ENCODE measurements at places on chromosomes 13 and 19.
A peak's percentile ranks its signal among the peaks of the same experiment; 100 is the strongest.

DNA sequence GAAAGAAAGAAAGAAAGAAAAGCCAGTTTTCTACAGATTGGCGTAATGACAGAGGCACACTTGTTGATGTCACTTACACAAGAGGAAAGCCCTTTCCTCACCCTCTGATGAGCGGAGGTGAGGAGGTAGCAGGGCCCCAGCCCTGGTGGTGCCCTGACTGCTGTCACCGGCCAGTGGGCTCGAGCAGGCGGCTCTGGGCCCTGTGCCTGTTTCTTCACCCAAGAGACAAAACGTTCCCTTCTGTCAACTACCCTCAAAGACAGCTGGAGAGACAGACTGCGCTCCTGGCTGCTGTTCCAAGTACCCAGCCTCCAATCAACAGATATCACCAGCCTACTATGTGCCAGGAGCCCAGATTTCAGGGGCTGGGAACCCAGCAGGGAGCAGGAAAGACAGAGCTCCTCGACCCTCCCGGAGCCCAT lies 10.1 kb downstream of the EPS15L1 start:
- DNase-seq, result no peak

GRCh38 chr13:111632906-111633305 lies 312.5 kb downstream of the TEX29 start:
- no peak for DNase-seq

GRCh38 chr19:6188811-6189210 lies 53.3 kb downstream of the ACSBG2 start:
- DNase-seq, result no peak

DNA sequence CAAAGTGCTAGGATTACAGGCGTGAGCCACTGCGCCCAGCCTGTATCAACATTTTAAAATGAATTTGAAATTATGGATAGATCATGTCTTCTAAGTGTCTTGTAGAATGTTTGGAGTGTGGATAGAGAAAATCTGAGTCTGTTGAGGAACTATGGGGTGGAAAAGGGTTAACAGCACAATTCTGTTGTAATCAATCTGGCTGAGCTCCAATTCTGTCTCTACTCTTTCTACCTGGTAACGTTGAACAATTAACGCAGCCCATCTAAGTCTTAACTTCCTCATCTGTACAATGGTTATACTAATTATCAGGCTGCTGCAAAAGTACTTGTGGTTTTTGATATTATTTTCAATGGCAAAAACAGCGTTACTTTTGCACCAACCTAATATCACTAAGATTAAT lies 4.1 kb downstream of the FPR2 start:
- no peak for DNase-seq

- DNase-seq, result no peak
Observed at GRCh38 chr13:85040215-85040614, 759.0 kb downstream of the SLITRK6 start.

GRCh38 chr13:35025314-35025713 lies 83.2 kb downstream of the NBEA start:
- no peak for DNase-seq

DNA sequence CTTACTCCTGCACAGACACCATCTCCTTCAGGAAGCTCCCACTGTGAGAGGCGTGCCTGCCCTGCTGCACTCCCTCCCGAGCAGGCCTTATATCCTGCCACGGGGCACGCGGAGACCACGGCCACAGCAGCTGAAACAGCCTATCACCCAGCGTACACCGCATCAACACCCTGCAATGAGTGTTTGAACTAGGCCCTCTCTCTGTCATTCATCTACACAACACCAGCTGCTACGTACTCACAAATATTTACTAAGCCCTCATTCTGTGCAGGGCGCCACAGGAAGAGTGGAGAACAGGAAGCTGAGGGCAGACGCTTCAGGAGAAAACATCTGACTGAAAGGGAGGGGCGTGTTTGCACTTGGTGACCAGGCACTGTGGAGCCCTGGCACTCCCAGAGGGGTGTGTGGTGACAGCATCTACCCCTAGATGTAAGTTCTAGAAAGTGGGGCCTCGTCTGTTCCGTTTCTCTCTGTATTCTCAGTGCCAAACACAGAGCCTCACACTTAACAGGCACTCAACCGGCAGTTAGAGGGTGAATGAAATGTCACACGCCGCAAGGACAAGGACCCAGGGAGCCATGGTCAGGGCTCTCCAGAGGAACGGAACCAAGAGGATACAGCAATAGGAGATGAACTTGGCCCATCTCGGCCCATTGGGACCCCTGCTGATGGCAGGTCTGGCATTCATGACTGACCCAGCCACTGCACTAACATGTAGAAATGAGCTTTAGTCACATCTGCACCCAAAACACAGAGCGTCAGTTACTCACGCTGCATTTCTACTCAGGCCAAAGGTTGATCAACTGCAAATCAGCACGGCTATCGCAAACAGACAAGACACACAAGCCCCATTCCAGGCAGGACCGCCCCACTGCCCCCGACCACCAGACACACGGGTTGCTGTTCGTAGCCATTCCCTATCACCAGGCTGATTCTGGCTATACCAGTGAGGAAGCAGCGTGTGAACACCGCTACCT lies 15.7 kb downstream of the RANBP3 start:
- peak; percentile 70 for DNase-seq

- no peak for DNase-seq
Observed at GRCh38 chr19:3364501-3364858, 1.9 kb upstream of the NFIC start.

- no peak for DNase-seq
Observed at GRCh38 chr19:560121-560520, 12.3 kb upstream of the BSG start.

DNA sequence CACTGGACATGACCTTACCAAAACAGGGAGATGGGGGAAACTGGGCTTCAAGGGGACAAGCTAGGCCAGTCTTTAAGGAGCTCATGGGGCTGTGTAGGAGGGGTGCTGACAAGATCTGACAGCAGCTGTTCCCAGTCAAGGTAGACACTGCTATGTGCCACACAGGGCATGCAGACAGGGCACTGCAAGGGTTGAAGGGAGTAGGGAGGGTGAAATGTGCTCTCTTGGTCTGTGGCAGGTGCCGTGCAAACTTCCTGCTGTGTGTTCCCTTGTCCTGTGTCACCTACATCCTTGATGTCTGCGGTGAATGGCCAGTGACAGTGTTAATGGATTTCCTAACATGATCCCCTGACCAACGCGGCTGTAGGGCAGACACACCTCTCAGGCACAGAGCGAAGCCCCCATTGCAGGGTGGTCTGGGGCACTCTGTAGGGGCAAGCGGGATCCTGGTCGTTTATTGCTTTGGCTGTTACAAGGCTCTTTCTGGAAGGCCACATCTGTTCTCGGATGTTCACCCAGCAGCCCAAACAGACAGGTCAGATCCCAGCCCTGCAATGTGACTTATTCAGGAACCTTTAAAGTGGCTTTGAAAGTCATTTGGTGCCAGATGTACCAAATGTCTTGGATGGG lies 199.5 kb upstream of the ZNF536 start:
- DNase-seq, result no peak

GRCh38 chr19:45056831-45057230 lies 18.0 kb downstream of the CLASRP start:
- DNase-seq, result no peak

- DNase-seq, result no peak
Observed at GRCh38 chr19:50377517-50377916, 1.3 kb downstream of the NR1H2 start.

DNA sequence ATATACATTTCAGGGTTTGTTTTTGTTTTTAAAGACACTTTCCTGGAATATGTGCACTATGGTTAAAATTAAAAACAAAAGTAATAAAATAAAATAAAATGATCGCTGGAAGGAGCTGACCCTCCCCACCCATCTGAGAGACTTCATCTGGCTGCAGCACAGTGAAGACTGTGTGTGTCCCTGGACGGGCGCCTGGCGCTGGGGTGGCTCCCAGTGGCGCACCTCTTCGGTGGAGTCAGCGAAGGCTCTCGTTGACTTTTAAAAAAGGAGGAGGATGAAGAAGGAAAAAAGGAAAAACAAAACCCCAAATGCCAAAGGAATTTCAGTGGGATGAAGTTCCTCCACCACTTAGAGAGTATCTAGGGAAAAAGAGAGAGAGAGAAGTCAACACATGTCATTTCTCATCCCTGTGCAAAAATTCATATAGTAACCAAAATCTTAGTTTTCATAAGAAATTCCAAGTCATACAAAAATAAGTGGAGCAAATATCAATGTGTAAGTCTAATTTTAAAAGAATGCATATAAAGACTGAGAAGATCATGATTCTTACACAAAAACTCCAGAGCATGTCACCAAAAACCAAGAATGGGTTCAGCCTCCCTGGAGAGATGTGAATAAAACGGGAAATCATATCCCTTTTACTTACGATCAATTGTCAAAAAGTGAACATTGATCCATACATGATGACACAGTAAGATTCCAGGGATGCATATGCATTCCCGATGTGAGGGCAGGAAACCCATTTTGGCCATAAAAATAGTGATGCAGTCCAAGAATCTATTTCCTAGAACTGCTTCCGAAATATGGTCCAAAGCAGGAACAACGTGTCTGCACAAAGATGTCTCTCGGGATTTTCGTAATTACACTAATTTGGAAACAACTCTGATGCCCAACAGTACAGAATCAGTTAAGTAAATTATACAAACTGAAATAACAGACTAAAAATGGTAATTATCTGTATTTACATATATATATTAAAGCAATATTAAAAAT lies 123.8 kb downstream of the STK24 start:
- DNase-seq, result no peak

DNA sequence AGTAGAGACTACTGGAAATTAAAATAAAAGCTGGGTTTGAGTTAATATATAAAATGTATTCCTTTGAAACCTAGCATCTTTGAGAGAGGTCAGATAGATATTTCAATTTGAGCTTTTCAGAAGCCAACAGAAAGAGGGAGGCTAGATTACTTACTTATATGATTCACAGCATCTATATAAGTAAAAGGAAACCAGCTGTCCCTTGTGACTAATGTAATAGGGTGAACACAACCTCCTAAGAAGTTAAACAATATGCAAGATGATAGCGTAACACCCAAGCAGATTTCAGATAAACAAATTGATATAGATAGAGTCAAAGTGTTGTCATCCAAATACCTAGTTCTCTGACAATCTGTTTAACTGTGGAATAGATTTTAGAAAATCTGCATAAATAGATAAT lies 393.5 kb upstream of the GPC6 start:
- DNase-seq, result no peak
